ENCODE measurements at places on chromosomes 16 and 17.

GRCh38 chr17:45308016-45308365 is 8.8 kb downstream of the MAP3K14 start:
- DNase-seq: no peak

- no peak for DNase-seq
Observed at GRCh38 chr17:67842648-67843047, 17.3 kb downstream of the BPTF start.

- no peak for DNase-seq
Observed at GRCh38 chr16:64362193-64362592, 759.7 kb downstream of the CDH11 start.

- DNase-seq: no peak
Observed at GRCh38 chr17:21231533-21231932, 17.6 kb upstream of the TMEM11 start.

- DNase-seq: no peak
Observed at GRCh38 chr17:40178660-40179059, 1.4 kb downstream of the RAPGEFL1 start.

DNA sequence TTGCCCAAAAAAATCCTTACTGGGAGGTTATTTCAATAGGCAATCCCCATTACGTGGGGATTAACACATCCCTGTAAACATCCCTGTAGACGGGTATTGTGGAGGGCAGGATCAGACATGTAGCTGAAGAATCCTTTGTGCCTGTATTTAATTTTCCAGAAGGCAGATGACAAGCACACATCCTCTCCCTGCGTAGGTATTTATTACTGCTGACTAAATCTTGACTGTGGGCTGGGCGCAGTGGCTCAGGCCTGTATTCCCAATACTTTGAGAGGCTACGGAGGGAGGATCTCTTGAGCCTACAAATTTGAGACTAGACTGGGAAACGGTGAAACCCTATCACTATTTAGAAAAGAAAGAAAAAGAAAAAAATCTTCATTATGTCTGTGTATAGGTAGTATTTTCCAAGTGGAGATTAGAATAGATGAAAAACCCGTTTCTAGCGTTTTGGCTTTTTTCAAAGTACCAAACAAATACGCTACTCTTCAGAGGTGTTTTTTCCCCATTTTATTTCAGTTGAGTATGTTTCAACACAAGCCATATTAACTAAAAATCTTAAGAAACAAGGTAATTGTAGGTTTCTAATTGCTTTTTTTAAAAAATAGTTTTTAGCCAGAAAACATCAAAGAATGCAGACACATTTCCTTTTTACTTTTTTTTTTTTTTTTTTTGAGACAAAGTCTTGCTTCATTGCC is 1.5 kb upstream of the MARF1 start:
- no peak for DNase-seq

DNA sequence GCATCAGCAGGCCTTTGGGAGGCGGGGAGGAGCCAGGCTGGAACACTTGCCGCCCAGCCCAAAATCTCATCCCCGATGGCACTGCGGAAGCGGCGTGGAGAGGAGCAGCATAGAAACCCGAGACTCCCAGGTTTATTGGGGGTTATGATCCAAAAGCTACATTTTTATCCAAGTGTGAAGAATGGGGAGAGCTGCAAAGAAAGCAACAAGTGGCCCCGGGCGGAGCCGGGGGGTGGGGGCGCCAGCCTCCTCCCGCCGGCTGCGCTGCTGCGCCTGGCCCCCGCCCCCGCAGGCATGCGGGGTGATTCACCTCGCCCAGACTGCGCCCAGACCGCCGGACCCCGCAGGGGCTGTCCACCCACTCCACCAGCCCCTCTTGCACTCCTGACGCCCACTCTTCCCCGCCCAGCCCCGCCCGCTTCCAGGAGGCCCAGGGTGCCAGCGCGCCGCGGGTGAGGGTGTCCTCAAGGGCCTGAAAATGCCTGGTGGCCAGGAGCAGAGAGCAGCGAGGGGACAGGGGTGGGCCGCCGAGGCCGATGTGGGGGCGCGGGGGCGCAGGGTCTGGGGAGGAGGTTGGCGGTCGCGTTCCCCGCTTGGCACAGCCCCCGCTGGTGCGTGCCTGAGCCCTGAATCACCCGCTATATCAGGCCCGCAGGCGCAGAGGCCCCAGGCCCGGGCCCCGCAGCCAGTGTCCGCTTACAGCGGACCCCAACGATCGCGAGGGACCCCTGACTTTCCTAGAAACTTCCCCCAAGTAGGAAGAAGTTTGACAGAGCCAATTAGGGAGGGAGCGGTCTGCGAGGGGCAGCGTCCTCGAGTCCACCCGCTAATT is 1.3 kb downstream of the CAVIN1 start:
- DNase-seq: no peak

DNA sequence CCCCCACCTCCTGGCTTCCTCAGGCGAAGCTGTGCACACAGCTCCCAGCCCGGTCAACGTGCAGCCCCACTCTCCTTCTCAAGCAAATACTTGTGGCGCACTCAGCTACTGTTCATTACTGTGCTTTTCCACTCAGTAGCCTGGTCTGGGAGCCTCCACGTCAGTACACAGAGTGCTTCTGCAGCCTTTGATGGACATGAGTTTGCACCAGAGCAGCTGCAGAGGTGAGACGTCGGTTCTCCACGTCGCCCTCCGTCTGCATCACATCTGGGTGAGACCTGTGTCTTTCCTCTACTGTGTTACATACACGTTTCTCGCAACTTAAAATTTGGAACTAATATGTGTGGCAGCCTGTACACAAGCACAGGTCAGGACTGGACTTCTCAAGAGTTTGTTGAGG is 334.3 kb downstream of the C16orf95 start:
- no peak for DNase-seq

DNA sequence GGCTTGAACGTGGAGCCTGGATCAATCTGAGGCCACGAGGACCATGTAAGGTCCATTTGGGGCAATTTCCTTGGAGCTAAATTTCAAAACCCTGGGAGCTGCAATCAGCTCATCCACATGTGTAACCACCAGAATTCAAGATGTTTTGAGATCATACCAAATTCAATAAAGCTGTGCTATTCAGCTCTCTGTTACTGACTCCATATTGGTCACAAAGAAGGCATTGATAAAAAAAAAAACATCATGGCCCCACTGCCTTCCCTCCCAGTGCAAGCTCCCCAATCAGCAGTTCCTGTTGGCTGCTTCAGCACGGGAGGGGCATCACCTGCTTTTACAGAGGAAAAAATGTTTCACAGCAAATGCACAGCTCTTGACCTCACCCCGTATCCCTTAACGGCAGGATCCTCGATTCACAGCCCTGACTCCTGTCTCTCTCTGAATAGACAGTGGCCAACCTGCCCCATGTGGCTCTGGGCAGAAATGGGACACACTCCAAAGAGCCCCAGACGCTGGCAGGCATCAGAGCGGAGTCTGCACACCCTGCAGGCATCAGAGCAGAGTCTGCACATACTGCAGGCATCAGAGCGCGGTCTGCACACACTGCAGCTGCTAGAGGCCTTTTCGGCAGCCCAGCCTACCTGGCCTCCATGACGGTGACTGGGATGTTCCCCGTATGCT is 37.1 kb downstream of the FANCA start:
- DNase-seq: no peak

- DNase-seq: no peak
Observed at GRCh38 chr17:77163001-77163400, 22.2 kb downstream of the SEC14L1 start.

- no peak for DNase-seq
Observed at GRCh38 chr17:9211133-9211765, 189.9 kb downstream of the NTN1 start.

DNA sequence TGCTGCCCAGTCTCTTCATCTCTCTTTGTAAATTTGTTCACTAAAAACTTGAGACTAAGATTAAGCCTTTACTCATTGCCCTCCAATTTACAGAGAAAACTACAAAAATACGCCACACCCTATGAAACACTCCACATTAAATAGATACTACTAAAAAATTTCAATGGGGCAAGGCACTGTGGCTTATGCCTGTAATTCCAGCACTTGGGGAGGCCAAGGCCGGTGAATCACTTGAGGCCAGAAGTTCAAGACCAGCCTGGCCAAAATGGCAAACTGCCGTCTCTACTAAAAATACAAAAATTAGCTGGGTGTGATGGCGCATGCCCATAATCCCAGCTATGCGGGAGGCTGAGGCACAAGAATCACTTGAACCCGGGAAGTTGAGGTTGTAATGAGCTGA is 3.8 kb downstream of the UBE2O start:
- DNase-seq: no peak

DNA sequence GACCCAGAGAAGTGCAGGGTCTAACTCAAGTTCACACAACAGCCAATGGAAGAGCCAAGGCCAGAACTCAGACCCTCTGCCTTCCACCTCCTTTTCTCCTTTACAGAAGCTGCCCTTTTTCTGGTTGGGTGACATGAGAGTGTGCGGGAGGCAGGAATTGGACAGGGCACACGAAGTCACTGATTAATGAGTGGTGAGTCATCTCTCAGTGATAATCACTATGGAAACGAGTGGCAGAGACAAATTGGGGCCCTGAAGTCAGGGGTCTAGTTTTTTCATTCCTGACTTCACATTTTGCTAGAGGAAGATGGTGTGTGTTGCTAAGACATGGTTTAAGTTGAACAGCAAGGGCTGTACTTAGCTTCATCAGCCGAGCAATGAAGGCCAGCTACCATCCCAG is 312.7 kb upstream of the CCL2 start:
- DNase-seq: peak; percentile 55
